Tibial nerve (tissue), 4 donors: ENCODE measurements at places on chromosomes 5 and 9. TPM values are rescaled to one million over a fixed set of nuclear protein-coding genes. Genes with fewer than 3 reads are reported as not detected.

- no peaks in the 10 kb centered on the region for H3K27me3 ChIP-seq
- H3K36me3 ChIP-seq = no peaks in the 10 kb centered on the region
- H3K4me3 ChIP-seq = no peak overlapping the region
- H3K4me1 ChIP-seq = no peaks in the 10 kb centered on the region
Observed at GRCh38 chr9:108094676-108094993, 605.1 kb upstream of the KLF4 start.

- H3K27ac ChIP-seq = no peak overlapping the region
- no peaks in the 10 kb centered on the region for H3K27me3 ChIP-seq
- no peaks in the 10 kb centered on the region for H3K36me3 ChIP-seq
Observed at GRCh38 chr9:108838017-108838416, 17.8 kb downstream of the ACTL7B start.

- H3K27ac ChIP-seq = no peak overlapping the region
- H3K36me3 ChIP-seq = no peaks in the 10 kb centered on the region
- H3K4me3 ChIP-seq = no peak overlapping the region
- H3K4me1 ChIP-seq = no peaks in the 10 kb centered on the region
Observed at GRCh38 chr9:4746278-4747030, 5.5 kb upstream of the AK3 start.

DNA sequence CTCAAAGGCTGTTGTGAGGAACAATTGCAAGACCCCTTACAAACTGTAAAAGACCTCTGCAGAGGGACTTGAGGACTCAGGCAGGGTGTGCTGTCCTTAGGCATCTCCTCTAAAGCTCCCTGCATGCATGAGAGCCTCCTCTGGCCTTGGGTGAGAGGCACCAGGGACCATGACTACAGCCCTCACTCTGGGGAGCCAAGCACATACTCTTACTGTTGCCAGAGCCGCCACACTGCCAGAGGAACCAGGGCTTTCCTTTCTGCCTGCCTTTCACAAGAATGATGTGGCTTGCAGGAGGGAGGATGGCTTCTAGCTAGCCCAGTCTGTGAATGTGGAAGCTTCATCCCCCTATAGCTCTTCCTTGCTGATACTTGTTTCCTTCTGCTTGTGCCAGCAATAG, 5.9 kb downstream of the IGFBPL1 start:
- peaks cover 51% of the 10 kb centered on the region for H3K27me3 ChIP-seq
- H3K27ac ChIP-seq = no peak overlapping the region
- DNase-seq = no peak

GRCh38 chr5:134563221-134563620, 37.8 kb downstream of the JADE2 start:
- no peak overlapping the region for H3K4me3 ChIP-seq
- H3K27me3 ChIP-seq = no peaks in the 10 kb centered on the region

- H3K36me3 ChIP-seq = peaks cover 13% of the 10 kb centered on the region
- H3K27ac ChIP-seq = peak overlapping the region; percentile 88
- H3K27me3 ChIP-seq = no peaks in the 10 kb centered on the region
- DNase-seq = no peak
Observed at GRCh38 chr5:149062371-149063016, 368 bp downstream of the SH3TC2 start.

DNA sequence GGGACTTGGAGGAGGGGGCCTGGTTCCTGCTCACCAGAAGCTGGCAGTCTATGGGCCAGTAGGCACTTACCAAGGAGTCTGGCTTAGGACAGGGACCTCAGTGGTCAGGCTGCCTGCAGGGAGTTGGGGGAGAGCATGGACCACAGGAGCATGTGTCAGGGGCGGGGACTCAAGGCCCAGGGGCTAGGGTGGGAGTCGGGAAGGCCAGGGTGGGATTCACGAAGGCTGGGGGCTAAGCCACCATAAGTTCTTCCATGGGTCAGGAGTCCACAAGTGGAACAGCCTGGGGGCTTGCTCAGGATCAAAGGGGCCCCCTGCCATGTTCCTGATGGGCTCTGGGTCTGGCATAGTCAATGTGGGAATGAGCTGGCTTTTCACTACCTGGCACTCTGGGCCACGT, 11.5 kb upstream of the SLC25A48 start:
- DNase-seq = no peak
- H3K4me1 ChIP-seq = no peaks in the 10 kb centered on the region
- H3K4me3 ChIP-seq = no peak overlapping the region
- H3K27me3 ChIP-seq = no peaks in the 10 kb centered on the region
- no peak overlapping the region for H3K27ac ChIP-seq
- no peaks in the 10 kb centered on the region for H3K36me3 ChIP-seq

- no peaks in the 10 kb centered on the region for H3K4me1 ChIP-seq
- no peak overlapping the region for H3K27ac ChIP-seq
- no peak for DNase-seq
- H3K4me3 ChIP-seq = no peak overlapping the region
- no peaks in the 10 kb centered on the region for H3K36me3 ChIP-seq
Observed at GRCh38 chr9:93387791-93388190, 63.7 kb upstream of the FAM120A start.

GRCh38 chr9:27151693-27152404, 42.8 kb downstream of the TEK start:
- no peaks in the 10 kb centered on the region for H3K27me3 ChIP-seq
- H3K27ac ChIP-seq = peak overlapping the region; percentile 56
- H3K4me3 ChIP-seq = no peak overlapping the region
- peak; percentile 47 for DNase-seq
- H3K4me1 ChIP-seq = peaks cover 3% of the 10 kb centered on the region
- H3K36me3 ChIP-seq = no peaks in the 10 kb centered on the region

GRCh38 chr9:14179449-14179848, 134.5 kb downstream of the NFIB start:
- no peak overlapping the region for H3K4me3 ChIP-seq
- peak overlapping the region; percentile 6 for H3K27ac ChIP-seq
- no peaks in the 10 kb centered on the region for H3K27me3 ChIP-seq
- H3K36me3 ChIP-seq = no peaks in the 10 kb centered on the region
- no peak for DNase-seq

- H3K4me3 ChIP-seq = no peak overlapping the region
- H3K27me3 ChIP-seq = no peaks in the 10 kb centered on the region
- no peak for DNase-seq
- H3K36me3 ChIP-seq = no peaks in the 10 kb centered on the region
- H3K27ac ChIP-seq = no peak overlapping the region
Observed at GRCh38 chr5:58284886-58285285, 175.0 kb downstream of the PLK2 start.

DNA sequence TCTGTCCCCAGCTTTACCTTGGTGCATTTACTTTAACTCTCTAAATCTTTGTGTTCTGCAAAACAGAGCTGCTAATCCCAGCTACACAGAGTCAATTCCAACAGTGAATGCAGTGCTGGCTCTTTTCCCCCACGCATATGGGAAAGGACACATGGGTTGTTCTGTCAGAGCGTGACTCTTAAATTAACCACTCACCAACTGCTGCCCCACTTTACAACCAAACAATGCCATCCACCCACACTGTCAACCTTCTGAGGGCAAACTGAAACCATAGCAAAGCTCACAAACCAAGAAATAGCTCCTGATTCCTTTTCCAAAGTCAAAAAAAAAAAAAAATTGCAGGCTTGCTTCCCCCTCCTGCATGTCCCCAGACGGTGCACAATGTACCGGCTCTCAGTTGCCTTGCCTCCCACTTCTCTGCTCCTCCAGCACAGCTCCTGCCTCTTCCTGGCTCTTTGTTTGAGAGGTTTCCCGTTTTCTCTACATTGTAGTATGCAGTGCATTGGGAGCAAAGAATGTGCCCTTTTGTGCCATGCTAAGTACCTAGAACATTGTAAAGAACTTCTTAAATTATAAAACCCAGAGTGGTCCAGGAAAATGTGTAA, 151.5 kb upstream of the DAPK1 start:
- no peaks in the 10 kb centered on the region for H3K36me3 ChIP-seq
- no peak for DNase-seq
- H3K4me3 ChIP-seq = no peak overlapping the region
- no peak overlapping the region for H3K27ac ChIP-seq
- H3K27me3 ChIP-seq = no peaks in the 10 kb centered on the region

DNA sequence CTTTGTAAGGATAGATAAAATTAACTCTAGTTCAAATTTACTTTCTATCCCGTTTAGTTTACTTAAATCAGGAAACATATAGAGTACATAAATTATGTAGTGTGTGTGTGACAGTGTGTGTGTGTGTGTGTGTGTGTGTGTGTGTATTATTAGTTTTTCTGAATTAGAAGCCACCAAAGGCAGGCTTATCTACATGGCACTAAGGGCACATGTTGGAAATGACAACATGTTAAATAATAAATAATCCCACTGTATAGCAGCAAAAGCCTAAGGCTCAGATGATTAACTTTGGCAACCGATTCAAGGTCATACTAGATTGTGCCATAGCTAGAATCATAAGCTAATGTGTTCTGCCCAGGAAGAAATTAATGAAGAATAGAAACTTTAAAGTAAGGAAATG, 54.6 kb downstream of the MEGF9 start:
- peaks cover 7% of the 10 kb centered on the region for H3K4me1 ChIP-seq
- H3K27ac ChIP-seq = no peak overlapping the region
- no peaks in the 10 kb centered on the region for H3K36me3 ChIP-seq
- no peak overlapping the region for H3K4me3 ChIP-seq

GRCh38 chr5:124660229-124661093, 86.0 kb downstream of the ZNF608 start:
- H3K27ac ChIP-seq = peak overlapping the region; percentile 71
- H3K4me1 ChIP-seq = no peaks in the 10 kb centered on the region
- no peaks in the 10 kb centered on the region for H3K36me3 ChIP-seq
- DNase-seq = no peak

DNA sequence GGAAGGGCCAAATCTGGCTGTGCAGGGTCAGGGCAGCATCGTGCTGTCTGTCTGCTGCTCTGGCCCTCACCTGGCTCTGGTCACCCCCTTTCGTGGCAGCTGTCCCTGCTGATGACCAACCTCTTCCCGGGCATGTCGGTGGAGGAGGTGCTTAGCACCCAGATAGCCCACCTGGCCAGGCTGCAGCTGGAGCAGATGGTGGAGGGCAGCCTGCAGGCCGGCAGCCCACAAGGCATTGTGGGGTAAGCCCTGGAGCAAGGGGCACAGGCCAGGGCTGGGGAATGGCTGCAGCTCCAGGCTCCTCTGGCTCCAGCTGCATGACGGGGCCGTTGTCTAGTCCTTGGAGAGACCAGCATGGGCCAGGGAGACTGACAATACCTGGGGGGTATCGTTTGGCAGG, 8.2 kb downstream of the TOR2A start:
- no peak for DNase-seq
- H3K4me3 ChIP-seq = no peak overlapping the region
- no peaks in the 10 kb centered on the region for H3K4me1 ChIP-seq

GRCh38 chr5:153960269-153961215, 78.2 kb downstream of the FAM114A2 start:
- no peak for DNase-seq
- H3K27me3 ChIP-seq = no peaks in the 10 kb centered on the region
- no peak overlapping the region for H3K4me3 ChIP-seq
- peaks cover 27% of the 10 kb centered on the region for H3K4me1 ChIP-seq
- H3K36me3 ChIP-seq = no peaks in the 10 kb centered on the region

DNA sequence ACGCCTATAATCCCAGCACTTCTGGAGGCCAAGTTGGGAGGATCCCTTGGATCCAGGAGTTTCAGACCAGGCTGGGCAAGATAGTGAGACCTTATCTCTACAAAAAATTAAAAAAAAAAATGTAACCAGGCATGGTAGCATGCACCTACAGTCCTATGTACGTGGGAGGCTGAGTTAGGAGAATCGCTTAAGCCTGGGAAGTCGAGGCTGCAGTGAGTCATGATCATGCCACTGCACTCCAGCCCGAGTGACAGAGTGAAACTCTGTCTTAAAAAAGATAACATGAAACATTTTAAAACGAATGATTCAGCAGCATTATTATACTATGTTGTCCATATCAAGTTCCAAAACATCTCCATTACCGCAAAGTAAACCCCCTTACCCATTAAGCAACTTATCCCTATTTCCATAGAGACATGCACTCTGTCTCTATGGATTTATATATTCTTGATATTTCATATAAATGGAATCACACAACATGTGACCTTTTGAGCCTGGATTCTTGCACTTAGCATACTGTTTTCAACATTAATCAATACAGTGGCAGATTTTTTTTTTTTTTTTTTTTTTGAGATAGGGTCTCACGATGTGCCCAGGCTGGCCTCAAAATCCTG, 56.9 kb upstream of the MTMR12 start:
- H3K27me3 ChIP-seq = no peaks in the 10 kb centered on the region
- DNase-seq = no peak
- H3K4me1 ChIP-seq = no peaks in the 10 kb centered on the region
- H3K4me3 ChIP-seq = no peak overlapping the region
- H3K27ac ChIP-seq = no peak overlapping the region
- H3K36me3 ChIP-seq = no peaks in the 10 kb centered on the region

DNA sequence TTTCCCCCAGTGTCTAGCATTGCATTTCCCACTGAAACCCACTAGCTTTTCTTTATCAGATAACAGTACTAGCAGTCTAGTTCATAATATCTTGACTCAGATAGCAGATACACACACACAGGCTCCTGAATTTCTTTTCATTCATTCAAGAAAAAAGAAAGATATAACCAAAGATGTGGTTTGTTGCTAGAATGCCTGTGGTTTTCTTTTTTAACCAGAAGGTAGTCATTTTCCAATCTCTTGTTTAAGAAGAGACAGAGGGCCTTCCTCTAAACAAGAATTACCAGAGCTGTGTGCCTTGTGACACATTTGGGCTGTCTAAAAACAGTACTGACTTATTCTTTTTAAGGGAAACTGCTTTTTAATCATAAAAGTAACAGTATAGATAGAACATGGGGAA, 167.3 kb downstream of the PJA2 start:
- H3K27ac ChIP-seq = no peak overlapping the region
- no peak overlapping the region for H3K4me3 ChIP-seq
- no peaks in the 10 kb centered on the region for H3K36me3 ChIP-seq
- no peaks in the 10 kb centered on the region for H3K4me1 ChIP-seq
- DNase-seq = no peak

- no peak overlapping the region for H3K4me3 ChIP-seq
- H3K27me3 ChIP-seq = no peaks in the 10 kb centered on the region
- H3K36me3 ChIP-seq = no peaks in the 10 kb centered on the region
- no peak for DNase-seq
- H3K4me1 ChIP-seq = no peaks in the 10 kb centered on the region
- H3K27ac ChIP-seq = no peak overlapping the region
Observed at GRCh38 chr9:68760674-68761333, 55.8 kb downstream of the PIP5K1B start.

DNA sequence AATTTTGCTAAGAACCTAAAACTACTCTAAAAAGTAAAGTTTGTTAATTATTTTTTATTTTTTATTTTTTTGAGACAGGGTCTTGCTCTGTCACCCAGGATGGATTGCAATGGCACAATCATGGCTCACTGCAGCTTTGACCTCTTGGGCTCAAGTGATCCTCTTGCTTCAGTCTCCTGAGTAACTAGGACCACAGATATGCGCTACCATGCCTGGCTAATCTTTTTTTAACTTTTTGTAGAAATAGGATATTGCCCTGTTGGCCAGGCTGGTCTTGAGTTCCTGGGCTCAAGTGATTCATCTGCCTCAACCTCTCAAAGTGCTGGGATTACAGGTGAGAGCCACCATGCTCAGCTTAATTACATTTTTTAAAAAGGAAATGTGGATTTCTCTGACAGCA, 45.8 kb downstream of the PDE6A start:
- DNase-seq = no peak
- no peak overlapping the region for H3K27ac ChIP-seq
- H3K4me3 ChIP-seq = no peak overlapping the region
- H3K27me3 ChIP-seq = no peaks in the 10 kb centered on the region
- H3K36me3 ChIP-seq = no peaks in the 10 kb centered on the region

SAXO1 gene
- total RNA-seq = not detected

KIF4B gene
- total RNA-seq = not detected

GBGT1 gene
- total RNA-seq = 32.9 TPM

TMEM215 gene
- total RNA-seq = 7.5 TPM

IQGAP2 gene
- 58.2 TPM for total RNA-seq

BSPRY gene
- total RNA-seq = 0.30 TPM

TMEM174 gene
- total RNA-seq = not detected

TAS2R1 gene
- total RNA-seq = not detected
